ENCODE measurements at places on chromosomes 6 and 20.

- no peak for DNase-seq
These were observed 146.9 kb downstream of the DNAH8 start for GRCh38 chr6:38861926-38862401.

GRCh38 chr20:10665027-10665561 lies 8.7 kb downstream of the JAG1 start:
- no peak for DNase-seq

DNA sequence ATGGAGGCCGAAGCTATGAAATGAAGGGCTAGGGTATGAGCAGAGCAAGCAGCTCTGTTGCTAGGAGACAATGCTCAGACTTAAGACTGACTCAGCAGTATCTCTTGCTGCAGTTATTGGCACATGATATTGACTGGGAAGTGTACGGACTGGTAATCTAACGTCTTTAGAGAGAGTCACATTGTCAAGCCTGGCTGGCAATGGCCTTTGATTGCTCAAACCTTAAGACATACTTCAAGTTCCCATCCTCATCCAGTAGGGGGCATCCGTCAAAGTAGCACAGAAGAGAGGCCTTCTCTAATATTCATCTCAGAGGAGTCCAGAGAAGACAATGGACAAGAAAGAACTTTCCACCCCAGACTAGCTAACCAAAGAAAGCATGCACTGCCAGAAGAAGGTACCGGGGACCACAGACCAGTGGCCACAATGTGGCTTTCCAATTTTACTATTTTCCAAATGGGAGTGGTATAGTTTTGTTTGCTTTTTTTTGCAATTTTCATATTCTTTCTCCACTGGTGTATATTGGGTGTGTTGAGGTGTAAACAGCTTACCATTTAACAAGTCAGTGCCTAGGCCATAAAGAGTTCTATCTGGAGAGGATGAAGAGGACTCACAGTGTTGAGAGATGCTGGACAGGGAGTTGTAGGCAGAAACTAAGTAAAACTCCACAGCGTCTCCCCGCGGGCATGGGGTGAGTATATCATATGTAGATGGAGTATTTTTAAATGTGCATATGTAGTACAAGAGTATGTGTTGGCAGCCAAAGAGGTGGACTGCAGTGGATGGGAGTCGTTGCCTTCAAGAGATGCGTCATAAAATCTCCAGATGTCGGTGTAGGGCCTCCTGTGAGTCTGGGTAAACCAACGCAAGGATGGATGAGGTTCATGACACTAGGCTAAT lies 36.7 kb downstream of the LRFN2 start:
- DNase-seq: no peak

DNA sequence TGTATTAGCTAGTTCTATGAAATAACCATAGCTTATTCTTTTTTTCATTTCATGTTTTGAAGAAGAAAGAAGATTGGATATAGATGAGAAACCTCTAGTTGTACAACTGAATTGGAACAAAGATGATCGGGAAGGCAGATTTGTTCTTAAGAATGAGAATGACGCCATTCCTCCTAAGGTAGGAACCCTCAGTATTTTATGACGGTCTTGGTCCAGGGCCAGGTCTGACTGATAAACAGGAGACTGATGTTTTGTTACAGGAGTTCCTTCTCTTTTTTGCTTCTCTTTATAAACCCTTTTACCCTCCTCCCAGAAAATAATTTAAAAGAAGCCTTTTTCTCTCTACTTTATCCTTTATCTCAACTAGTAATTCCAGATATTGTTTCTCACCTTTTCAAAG lies 43.6 kb downstream of the AFDN start:
- no peak for DNase-seq

- no peak for DNase-seq
These were observed 179.2 kb downstream of the PKHD1 start for GRCh38 chr6:51908243-51908642.
